ENCODE measurements at places on chromosomes 3 and 15.
A peak's percentile ranks its signal among the peaks of the same experiment; 100 is the strongest.

- no peak for DNase-seq
Observed at GRCh38 chr15:22988811-22989210, 8.6 kb upstream of the CYFIP1 start.

- no peak for DNase-seq
Observed at GRCh38 chr15:82918607-82919230, 33.8 kb downstream of the HOMER2 start.

- no peak for DNase-seq
Observed at GRCh38 chr3:14234251-14235002, 55.8 kb downstream of the LSM3 start.

GRCh38 chr3:164903820-164904451 is 174.4 kb downstream of the SI start:
- no peak for DNase-seq

- DNase-seq: peak; percentile 57
Observed at GRCh38 chr3:44058022-44058867, 183.4 kb upstream of the TOPAZ1 start.

DNA sequence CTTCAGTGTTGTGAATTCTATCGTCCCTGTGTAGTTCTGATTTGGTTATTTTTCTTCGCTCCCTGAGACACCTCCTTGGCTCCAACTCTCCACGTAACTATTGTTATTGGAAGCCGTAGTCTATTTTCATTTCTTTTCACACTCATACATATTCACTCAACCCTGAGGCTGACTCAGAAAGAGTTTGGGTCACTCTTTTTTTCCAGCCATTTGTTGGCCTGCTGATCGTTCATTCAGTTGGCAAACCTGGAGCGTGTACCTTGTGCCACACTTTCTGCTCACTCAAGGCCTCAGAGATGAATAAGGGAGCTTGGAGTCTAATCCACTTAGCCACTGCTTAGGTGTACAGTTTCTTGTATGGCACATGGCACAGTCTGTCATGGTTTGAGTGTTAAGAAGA is 22.4 kb downstream of the GYG1 start:
- DNase-seq: no peak

- DNase-seq: no peak
Observed at GRCh38 chr3:32360493-32360827, 31.2 kb upstream of the CMTM7 start.

GRCh38 chr15:99564221-99565048 is 1.3 kb upstream of the MEF2A start:
- no peak for DNase-seq

DNA sequence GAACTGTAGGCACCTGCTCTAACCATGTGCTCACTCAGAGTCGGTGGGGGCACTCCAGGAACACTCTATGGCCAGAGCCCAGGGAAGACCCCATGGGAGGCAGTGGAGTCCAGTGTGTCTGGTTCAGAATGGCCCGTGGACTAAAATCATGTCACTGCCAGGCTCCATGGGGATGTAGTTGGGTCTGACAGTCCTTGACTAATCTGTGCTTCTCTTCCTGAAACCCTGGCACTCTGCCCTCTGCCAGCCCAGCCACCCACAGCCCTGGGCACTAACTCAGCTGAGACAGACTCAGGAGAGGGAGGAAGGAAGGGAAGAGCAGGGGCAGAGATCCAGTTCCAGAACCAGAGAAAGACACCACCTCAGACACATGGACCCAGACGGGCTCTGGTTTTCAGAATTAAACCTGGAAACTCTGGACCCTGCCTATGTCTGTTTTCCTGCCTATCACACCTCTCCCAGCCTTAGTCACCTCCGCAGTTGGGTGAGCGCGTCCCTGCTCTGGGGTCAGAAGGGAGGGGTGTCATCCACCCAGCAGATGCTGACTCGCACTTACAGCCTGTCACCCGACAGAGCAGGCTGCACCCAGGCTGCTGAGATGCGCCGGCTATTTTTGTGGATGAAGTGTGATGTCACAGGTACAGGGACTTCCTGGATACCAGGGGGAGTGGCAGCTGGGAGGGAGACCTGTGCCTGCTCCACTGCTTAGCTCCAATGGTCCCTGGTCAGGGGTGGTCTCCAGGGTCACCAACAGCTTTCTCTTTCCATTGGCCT is 56.8 kb upstream of the INSYN1 start:
- DNase-seq: peak; percentile 41

DNA sequence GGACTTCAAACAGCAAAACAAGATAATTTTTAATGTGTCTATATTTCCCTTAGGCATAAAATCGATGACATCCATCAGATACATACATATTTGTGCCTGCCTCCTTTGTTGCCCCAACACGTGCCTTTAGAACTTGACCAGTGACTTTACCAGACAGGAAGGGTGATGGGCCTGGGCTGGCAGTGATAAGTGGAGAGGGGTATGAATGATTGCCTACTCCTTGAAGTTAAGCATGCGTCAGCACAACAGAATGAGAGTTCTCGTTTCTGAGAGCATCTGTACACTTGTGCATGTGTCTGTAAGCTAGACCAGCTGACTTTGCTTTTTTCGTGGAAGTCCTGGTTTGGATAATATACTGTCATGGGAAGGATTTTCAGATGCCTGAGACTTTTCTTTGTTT is 54.9 kb upstream of the COL6A6 start:
- DNase-seq: no peak

- no peak for DNase-seq
Observed at GRCh38 chr15:40799523-40799922, 7.4 kb upstream of the ZFYVE19 start.

- DNase-seq: no peak
Observed at GRCh38 chr3:12115849-12116248, 42.9 kb downstream of the TIMP4 start.

Data from H54 (cell line).